CD4-positive, alpha-beta T cell treated with Interleukin-21 for 1 hour (primary cell): ENCODE measurements at places on chromosomes 3 and 15.

GRCh38 chr15:64845183-64845611 lies 3.5 kb downstream of the PLEKHO2 start:
- DNase-seq, result no peak

DNA sequence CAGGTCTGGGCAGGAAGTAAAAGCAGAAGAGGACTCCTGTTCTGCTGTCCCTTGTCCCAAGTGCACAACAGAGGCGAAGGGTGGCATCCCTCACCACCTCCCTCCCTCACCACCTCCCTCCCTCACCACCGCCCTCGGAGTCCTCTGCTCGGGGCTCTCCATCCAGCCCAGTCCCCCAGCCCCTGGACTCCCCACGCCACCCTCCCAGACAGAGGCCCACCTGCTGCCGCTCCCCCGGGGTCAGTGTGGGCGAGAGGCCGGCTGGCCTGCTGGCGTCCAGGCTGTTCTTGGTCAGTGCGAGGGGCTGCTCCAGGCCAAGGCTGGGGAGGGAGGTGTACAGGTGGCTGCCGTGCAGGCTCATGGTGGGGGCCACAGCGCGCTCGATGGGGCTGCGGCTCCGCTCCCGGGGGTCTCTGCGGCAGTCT lies 79.1 kb downstream of the VGLL4 start:
- no peak for DNase-seq

GRCh38 chr3:41290736-41291135 lies 91.4 kb downstream of the CTNNB1 start:
- no peak for DNase-seq

DNA sequence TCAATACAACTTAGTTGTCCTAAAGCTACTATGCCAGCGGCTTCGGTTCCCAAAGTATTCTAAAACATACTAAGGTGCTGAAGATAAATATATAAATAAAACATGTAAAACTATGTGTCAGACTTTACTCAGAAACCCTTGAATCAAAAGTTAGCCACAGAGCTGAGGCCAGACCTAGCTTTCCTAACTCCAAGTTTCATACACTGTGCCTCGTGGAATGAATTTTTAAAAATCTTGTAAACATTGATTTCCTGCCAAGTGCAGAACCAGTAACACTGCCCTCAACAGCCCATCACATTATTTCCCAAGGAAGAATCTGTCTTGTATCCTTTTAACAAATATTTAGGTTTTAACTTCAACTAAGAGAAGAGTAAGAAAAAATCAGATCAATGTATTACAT lies 36.4 kb downstream of the TAMM41 start:
- DNase-seq, result no peak

- no peak for DNase-seq
Observed at GRCh38 chr3:100875239-100875638, 118.0 kb downstream of the ABI3BP start.

- DNase-seq, result no peak
Observed at GRCh38 chr3:127710155-127710941, 37.6 kb downstream of the ABTB1 start.

DNA sequence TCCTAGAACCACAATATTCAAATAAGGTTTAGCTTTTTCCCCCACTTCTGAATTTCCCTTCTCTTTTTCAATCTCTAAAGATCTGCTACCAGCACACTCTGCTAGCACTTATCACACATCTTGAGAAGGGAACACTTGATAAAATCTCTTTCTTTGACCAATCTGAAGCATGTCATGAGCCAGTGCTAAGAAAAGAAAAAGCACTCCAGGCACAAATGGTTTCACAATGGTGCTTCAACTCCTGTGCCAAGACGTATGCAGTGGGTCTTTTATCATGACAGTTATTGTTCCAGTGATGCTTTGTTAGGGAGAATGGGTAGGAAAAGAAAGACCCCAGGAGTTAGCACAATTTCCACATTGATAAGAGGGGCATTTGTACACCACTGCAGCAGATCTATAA lies 248.4 kb downstream of the ZNF385D start:
- no peak for DNase-seq

GRCh38 chr3:4986782-4987537 lies 7.7 kb downstream of the BHLHE40 start:
- DNase-seq, result peak; percentile 91

GRCh38 chr15:99452728-99453636 lies 112.8 kb upstream of the MEF2A start:
- no peak for DNase-seq

DNA sequence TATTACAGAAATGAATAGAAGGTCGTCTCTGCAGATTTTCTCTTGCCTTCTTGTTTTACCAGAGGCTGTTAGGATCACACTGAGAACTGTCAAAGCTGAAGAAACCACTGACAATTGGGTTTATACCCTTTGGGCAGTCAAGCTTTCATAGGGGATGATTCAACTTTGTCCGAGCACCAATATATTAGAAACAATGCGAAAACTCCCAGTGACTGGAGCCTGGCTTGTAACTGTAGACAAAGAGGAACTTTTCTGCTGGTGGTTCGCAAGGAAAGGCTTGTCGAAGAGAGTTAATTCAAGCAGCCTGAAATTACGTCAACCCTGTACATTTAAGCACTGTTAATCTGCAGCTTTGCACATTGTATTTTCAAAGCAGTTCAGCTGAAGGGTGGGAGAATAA lies 193.2 kb upstream of the ZNF385D start:
- DNase-seq, result no peak

DNA sequence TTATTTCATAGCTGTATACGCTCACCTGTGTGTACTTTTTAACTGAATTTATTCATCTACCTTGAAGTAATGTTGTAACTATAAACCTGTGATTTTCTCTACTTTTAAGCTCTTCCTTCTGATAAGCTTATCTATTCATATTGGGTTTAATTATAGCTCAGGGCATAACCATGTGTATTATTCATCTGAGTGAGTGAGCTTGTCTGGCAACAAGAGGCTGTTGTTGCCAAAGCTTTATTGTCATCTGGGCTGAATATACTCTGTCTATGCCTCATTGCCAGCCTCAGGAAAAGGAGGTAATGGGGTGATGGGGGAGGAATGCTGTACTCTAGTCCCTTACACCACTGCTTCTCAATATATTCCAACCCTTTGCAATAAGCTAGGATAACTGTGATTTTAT lies 292.4 kb downstream of the UBE2E2 start:
- no peak for DNase-seq

DNA sequence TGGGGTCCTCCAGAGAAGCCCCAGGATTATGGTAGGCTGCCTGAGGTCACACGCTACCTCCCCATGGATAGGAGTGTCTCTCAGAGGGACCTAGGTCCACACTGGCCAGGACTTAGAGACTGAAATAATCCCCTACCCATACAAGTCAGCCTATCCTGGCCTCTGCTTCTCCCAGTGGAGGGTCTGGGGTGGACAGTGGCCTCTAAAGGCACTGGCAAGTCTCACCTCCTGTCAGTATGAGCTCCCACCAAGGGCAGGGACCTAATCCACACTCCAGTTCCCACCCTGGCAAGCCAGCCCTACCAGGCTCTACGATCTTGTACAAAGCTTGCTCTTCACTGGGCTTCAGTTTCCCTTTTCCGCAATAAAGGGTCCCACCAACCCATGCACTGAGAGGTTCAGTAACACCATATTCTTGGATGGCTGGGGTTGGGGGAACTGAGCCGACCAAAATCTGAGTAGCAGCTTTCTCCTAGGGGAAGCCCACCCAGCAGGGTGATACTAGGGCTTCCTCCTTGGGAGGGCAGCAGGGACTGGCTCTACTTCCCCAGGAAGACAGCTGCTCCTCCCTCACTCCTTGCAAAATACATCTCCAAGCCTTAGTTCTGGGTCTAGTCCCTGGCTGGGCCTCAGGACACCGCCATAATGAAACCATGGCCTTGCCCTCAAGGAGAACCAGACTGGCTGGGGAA lies 2.4 kb downstream of the CISH start:
- no peak for DNase-seq

DNA sequence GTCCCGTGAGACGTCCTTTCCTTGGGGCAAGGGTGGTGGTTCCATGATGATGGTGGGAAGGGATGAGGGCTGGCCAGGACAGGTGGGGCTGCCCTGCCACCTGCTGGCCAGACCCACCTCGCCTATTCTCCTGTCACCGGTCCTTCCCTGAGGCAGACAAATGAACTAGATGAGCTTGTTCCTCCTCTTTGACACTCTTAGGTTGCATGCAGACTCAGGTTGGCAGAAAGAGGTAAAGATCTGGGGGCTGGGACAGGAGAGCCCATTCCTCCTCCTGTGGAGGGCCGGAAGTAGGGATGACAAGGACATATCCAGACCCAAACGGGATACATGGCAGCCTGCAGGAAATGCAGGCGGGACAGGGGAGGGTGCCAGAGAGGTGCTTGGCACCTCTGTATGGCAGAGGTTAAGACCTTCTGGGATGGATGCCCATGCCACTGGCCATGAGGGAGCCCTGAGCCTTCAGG lies 38.6 kb downstream of the ACSBG1 start:
- peak; percentile 53 for DNase-seq

GRCh38 chr3:5694266-5694665 lies 506.8 kb downstream of the EDEM1 start:
- DNase-seq, result no peak

- no peak for DNase-seq
Observed at GRCh38 chr15:75065851-75066509, 42.6 kb downstream of the PPCDC start.

DNA sequence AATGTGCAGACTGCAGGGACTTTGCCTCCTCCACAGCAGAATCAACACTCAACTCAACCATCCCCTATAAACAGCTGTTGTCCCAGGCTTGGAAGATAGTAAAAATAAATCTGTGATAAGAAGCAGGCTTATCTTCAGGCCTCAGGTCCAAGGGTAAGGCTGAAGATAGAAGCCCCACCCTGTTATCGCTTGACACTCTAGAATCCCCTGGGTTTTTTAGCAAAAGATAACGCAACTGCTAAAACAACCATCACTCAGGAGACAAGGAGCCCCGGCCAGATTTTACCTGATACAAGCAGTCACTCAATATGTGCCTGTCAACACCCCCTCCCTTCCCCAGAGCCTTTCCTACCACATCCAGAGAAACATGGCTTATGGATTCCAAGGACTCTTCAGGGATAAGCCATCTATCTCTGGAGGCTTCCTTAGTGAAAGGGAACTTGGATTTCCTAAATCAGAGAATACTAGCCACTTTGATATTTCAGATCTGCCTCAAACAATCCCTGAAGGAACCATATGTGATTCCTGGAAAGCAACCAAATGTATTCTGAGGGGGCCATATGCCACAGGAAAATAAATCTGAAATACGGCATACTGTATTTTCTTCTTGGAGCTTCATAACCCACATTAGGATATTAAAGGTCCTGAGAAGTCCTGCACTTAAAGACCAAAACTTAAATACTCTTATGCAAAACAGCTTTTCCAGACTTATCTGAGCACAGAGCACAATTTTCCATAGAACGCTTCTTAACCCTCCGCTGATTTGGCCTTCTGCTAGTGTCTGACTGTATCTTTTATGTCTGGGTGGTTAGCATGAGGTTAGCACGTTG lies 60.4 kb downstream of the LYZL4 start:
- no peak for DNase-seq

- no peak for DNase-seq
Observed at GRCh38 chr3:140719841-140720614, 42.2 kb downstream of the TRIM42 start.

DNA sequence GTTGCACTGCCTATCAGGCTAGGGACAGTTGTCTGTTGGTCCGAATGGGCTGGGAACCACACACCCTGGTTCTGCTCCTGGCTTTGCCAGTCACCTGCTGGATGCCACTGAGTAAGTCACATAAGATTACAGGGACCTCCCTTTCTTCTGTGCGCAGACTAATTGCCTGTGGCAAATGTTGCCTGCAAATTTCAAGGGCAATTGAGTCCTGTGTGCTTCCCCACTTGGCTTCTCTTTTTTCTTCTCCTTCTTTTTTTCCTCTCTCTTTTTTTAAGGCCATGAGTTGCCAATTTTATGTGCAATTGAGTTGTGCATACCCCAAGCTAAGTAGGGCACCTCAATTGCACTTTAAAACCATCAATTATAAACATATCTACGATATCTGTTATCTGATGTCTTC lies 963.4 kb downstream of the MCTP2 start:
- DNase-seq, result no peak

GRCh38 chr15:57457726-57458125 lies 81.4 kb downstream of the CGNL1 start:
- DNase-seq, result no peak

- DNase-seq, result no peak
Observed at GRCh38 chr3:188578576-188579363, 424.8 kb downstream of the LPP start.

DNA sequence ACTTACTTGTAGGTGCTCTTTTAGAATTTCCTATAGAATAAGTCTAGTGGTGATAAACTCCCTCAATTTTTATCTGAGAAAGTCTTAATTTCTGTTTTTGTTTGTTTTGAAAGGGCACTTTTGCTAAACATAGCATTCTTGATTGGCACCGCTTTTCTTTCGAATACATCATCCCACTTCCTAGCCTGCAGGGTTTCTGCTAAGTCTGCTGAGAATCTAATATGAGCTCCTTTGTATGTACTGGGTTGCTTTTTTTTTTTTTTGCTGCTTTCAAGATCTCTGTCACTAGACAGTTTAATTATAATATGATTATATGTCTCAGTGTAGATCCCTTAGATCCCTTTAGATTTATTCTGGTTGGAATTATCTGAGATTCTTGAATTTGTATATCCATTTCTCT lies 21.5 kb downstream of the PFN2 start:
- DNase-seq, result no peak

GRCh38 chr3:10528046-10528445 lies 22.7 kb upstream of the ATP2B2 start:
- DNase-seq, result no peak

- no peak for DNase-seq
Observed at GRCh38 chr3:129897026-129897425, 3.5 kb upstream of the TMCC1 start.

DNA sequence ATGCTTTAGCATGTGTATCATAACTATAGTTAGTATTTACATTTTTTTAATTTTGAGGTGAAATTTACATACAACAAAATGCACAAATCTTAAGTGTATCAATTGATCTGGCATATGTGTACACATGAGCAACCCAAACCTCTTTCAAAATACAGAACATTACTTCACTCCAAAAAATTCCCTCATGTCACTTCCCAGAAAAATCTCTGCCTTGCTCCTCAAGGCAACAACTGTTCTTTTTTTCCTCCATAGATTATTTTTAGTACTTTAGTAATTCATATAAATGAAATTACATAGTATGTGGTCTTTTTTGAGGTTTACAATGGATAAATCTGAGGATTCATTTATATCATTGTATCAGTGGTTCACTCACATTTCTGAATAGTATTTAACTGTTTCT lies 84.9 kb downstream of the TRIM42 start:
- no peak for DNase-seq

DNA sequence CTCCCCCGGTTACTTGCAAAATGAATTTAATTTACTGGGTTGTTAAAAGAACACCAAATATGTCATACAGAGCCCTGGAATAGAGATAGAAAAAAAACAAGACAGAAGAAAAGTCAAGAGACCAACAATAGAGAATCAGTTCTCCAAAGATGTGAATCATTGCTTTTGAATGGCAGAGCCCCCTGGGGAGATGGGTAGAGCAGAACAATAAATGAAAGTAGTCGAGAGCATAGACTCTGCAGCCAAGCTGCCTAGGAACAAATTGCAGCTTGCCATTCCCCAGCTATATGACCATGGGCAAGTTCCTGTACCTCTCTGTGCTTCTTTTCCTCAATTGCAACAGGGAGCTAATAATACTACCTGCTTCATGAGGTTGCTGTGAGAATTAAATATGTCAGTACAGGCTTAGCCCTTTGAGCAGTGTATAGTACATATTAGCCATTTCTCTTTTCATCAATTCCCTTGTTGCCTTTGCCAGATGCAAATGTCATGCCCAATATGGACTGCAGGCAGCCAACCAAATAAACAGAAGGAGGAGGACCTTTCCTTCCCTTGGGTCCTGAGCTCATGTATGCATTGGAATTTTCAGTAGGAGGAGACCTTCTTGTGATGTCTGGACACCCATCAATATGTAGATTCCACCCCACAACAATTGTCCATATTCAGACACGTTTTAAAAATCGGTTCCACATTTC lies 25.0 kb upstream of the BFSP2 start:
- no peak for DNase-seq
